A549 treated with Hydrocortisone at 1 μM for 4 hours (cell line): ENCODE measurements at places on chromosomes 13 and 19. TPM values are rescaled to one million over a fixed set of nuclear protein-coding genes. Genes with fewer than 3 reads are reported as not detected.

Gene CGB8
- total RNA-seq: 1.4 to 3.7 TPM (median 2.8 TPM) in 5 replicates

Gene ZNF563
- total RNA-seq: not detected in 5 replicates

Gene SMIM44
- total RNA-seq: not detected in 5 replicates

Gene ZNF497
- total RNA-seq: 0.92 to 1.5 TPM (median 1.1 TPM) in 5 replicates

Gene FBXO17
- 67.6 to 80.4 TPM (median 73.3 TPM) in 5 replicates for total RNA-seq

Gene PPM1N
- 6.8 to 9.0 TPM (median 7.4 TPM) in 5 replicates for total RNA-seq
